ENCODE measurements at places on chromosomes 7 and 10.

- no peak for DNase-seq
Observed at GRCh38 chr10:51170518-51171245, 96.4 kb downstream of the PRKG1 start.

GRCh38 chr10:25113191-25114035 lies 61.4 kb upstream of the GPR158 start:
- DNase-seq, result no peak

DNA sequence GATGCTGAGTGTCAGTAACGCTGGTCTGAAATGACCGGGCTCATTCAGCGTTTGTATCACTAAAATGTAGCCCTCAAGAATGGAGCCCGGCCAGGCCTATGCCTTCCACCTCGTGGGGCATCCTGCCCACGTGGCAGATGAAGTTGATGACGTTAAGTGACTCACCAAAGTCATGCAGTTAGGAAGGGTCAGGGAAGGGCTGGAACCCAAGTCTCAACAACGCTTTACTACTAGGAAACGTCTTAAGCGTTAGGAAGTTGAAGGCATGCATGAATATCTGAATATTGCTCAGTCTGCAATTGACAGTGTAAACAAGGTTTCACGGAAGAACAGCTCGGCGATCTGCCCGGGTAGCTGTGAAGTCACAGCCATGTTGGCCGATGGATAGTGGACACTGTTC lies 14.0 kb upstream of the UBE3C start:
- no peak for DNase-seq

DNA sequence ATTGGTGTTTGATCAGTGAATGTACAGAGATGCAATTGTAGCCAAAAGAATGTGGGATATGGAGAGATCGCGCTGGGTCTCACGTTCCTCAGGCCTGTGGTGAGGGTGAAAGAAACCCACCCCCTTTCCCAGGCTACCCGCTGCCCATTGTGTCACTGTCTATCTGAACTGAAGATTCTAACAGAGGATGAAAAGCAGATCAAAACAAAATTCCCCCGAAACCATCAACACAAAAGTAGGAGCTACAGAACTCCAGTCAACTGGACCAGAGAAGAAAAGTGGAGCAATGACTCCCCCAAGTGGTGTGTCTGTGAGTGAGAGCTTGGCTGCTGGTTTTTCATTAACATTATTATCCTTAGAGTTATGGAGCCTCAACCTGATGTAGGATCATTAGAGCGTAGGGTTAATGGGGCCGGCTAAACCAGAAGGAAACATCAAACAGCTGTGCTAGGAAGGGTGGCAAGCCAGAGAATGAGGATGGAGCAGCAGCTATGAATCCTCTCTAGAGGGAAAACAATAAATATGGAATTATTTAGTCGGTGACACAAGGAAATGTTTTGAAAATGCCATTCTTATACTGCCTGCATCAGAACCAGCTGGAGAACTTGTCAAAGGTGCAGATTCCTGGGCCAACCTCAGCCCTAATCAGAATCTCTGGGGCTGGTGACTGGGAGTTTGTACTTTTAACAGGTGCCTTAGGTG lies 38.3 kb downstream of the AKR1B1 start:
- no peak for DNase-seq

GRCh38 chr10:71132321-71132810 lies 80.0 kb upstream of the UNC5B start:
- DNase-seq, result no peak

DNA sequence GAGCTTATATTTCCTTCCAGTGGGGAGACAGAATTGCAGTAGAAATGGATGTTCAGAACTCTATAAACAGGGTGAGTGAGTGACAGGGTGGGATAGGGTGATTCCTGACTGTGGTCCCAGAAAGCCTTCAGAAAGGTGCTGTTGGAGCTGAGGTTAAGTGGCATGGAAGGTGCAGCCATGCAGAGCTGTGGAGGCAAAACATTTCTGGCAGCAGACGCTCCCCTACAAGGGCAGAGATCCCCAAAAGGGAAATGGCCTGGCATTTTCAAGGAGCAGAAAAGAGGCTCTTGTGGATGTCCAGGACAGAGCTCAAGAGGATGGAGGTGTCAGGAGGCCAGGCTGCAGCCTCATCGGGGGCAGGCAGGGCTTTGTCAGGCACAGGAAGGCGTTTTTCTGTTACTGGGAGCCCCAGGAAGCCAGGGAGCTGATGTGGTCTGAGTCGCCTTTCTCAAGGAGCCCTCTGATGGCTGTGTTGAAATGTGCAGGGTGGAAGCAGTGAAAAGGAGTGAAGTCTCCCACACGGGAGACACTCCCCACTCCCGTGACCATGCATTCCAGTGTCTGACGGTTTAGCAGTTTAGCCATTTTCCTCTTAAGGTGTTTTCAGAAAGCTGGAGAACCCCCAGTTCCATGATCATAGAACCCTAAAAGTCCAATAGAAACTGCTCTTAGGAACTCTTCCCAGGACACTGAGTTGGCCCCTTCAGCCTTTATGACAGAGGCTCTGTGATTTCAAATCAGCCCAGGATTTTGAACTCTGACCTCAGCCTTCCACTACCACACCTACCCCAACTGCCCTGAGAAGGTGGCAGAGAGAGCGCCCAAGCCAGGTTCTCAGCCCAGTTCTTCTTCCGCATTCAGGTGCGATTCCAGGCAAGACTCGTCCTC lies 96.2 kb downstream of the C10orf105 start:
- no peak for DNase-seq

DNA sequence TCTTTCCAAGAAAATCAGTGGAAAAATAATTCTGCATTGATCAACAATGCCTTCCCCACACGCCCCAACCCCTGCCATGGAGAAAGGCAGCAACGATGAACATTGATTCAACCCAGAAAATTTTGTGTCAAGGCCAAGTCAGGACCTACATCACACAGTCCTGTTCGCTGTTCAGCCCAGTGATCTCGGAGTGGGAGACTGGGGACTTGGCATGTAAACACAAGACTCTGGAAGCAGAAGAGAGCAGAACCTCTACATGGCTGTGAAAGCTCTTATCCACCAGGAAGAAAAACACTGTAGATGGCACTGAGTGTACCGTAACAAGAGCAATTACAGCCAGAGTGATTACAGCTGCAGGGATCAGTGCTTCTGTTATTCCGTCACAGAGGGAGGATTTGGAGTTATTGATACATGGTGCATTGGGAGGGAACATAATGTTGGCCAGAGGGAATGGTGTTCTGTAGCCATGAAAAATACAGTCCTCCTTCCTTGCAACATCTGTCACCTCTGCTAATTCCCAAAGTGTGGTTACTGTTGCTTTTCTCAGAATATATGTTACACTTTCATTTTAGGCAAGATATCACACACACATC lies 136.6 kb downstream of the IQUB start:
- no peak for DNase-seq

GRCh38 chr7:117871778-117872538 lies 1.3 kb downstream of the CTTNBP2 start:
- DNase-seq, result no peak

DNA sequence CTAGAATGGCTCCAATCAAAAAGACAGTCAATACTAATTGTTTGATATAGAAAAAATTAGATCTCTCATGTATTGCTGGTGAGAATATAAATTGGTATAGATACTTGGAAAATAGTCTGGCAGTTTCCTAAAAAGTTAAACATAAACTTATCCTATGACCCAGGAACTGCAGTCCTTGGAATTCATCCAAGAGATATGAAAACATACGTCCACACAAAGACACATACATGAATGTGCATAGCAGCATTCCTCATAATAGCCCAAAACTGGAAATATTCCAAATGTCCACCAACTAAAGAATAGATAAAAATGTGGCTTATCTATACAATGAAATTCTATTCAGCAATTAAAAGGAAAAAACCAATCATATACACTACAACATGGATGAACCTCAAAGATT lies 128.4 kb downstream of the ZFAND4 start:
- no peak for DNase-seq

- no peak for DNase-seq
Observed at GRCh38 chr10:23354630-23355279, 10.2 kb upstream of the C10orf67 start.

- no peak for DNase-seq
Observed at GRCh38 chr10:111543854-111544253, 467.0 kb downstream of the ADRA2A start.

GRCh38 chr10:78231939-78232338 lies 198.3 kb downstream of the RPS24 start:
- no peak for DNase-seq

- no peak for DNase-seq
Observed at GRCh38 chr7:73768641-73769480, 1.2 kb downstream of the CLDN3 start.

Data from stimulated activated naive CD4-positive, alpha-beta T cell (primary cell).